ENCODE measurements at places on chromosomes 5 and 9. TPM values are rescaled to one million over a fixed set of nuclear protein-coding genes. Genes with fewer than 3 reads are reported as not detected.
A peak's percentile ranks its signal among the peaks of the same experiment; 100 is the strongest.

Gene MUSK
- not detected for total RNA-seq

DNA sequence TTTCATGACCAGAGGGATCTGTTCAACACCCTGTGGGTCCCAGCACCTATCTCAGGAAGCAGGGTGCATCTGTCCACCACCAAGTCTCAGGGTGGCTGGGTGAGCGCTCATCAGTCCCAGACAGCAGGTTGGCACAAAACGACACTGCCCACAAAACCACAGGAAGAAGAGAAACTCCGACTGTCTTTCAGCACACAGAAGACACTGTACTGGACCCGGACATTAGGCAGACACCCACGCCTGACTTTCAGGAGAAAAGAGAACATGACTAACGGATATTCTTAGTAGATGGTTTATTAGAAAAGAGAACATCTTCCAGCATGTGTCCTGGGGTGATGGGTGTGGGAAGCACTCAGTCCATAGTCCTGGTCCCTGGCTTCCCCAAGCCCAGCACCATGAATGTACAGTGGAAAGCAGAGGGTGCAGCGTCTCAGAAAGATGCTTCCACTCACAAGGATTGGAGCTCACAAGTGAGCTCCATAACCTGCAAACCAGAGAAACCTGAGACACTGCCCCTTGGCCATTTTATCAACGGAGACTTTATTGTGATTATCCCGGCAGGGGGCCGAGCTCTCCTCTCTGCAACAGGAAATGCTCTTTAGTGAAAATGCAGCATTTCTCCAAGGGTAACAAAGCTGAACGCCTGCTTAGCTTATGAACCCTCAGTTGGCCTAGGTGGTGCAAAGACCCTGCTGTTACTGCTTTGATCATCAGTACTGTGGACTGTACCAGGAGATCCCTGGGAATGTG, 35.8 kb upstream of the LCP2 start:
- peak; percentile 46 for DNase-seq

Gene PAIP1
- total RNA-seq = 34.9 TPM

- peak; percentile 22 for DNase-seq
Measured at GRCh38 chr9:138009803-138010690, 132.5 kb downstream of the CACNA1B start.

GRCh38 chr9:109593612-109594011, 95.5 kb upstream of the PTPN3 start:
- no peak for DNase-seq

Gene MED22
- total RNA-seq = 35.5 TPM

GRCh38 chr5:149724130-149724840, 5.8 kb upstream of the PPARGC1B start:
- DNase-seq = no peak

- no peak for DNase-seq
Measured at GRCh38 chr5:106415541-106415940, 1255.2 kb downstream of the EFNA5 start.

Gene N4BP3
- 5.4 TPM for total RNA-seq

DNA sequence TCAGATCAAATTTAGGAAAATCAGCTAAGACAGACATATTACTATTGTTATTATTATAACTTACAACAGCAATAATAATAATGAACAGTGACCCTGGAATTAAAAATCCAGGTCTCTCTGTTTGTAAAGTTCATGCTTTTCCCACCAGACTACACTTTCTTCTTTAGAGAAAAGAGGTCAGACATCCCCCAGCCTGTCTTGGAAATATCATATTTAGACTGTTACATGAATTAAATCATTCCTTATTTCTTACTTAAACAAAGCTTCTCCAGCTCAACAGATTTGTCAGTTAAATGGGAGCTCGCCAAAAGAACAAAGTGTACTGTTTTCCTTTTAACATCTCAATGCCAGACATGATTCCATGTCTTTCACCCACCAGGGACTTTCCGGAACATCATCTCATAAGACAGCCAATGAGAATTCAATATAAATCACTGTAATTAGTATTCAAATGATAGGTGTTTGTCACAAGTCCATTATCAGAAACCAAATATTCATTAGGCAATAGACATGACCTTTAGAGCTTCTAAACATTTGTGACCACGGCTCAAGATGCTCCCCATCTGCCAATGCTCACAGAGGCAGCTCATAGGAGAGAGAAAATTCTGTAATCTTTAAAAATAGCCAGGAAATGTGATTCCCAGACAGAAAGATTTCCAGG, 351.9 kb downstream of the ENC1 start:
- no peak for DNase-seq

Gene CFAP157
- total RNA-seq = not detected

DNA sequence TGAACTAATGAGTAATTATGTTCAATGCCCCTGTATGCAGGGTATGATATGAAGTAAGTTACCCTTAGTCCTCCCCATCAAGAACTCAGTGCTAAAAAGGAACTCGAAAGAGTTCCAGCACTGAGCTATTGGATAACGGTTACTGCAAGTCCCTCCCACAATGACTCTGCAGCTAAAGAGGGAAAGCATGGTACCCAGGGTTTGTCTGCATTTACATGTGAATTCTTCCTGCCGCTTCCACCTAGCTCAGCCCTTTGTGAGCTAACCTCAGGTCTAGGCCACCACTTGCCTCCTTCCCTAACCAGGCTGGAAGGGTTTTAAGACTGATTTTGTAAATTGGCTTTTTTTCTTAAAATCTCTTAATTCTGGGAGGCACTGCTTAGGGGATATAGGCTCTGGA, 376.8 kb downstream of the EBF1 start:
- DNase-seq = no peak

All from activated naive CD8-positive, alpha-beta T cell treated with anti-CD3 and anti-CD28 coated beads, Interleukin-2, amount 10 ng/mL, durations not matched to agents 7 days and 5 days (primary cell).